ENCODE measurements at places on chromosomes 7 and 10.

GRCh38 chr10:51802030-51802429 is 102.6 kb upstream of the CSTF2T start:
- no peak for DNase-seq

GRCh38 chr10:107565014-107565413 is 400.5 kb upstream of the SORCS1 start:
- no peak for DNase-seq

- no peak for DNase-seq
Measured at GRCh38 chr10:51297438-51297837, 223.2 kb downstream of the PRKG1 start.

- no peak for DNase-seq
Measured at GRCh38 chr10:64210211-64210610, 689.0 kb downstream of the REEP3 start.

GRCh38 chr7:2872296-2872874 is 28.3 kb upstream of the GNA12 start:
- no peak for DNase-seq

DNA sequence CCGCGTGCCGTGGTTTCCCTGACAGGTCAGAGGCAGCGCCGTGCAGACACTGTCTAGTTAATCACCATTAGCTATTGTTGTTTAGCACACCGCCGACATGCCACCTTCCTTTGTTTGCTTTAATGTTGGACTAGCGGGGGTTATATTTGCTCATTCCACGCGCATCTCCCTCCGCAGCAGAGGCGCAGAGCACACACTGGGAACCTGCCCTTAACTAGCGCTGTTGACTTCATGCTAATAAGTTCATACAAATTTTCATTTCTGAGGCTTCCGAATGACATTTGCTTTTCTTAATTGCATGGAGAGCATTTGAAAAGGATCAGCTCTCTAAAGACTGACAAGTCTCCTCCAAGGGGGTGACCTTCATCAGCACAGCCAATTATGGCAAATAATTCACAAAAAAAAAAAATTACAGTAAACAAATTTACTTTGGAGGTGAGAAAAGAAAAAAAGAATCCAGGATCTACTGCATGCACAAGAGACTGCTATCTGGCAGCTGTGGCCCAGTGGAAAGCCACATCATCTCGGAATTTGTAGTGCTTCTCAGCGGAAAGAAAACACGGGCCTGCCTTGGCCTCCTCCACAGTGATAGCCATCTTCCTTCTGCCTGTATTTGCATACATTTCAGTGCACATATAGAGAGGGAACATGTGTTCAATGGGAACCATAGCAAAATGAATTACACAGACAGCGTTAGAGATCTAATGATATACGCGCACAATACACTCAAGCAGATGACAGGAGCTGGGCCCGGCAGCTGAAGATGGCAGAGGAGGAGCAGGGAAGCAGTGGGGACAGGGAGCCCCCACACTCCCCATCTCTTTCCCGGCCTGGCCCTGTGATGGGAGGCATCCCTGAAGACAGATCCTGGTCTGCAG is 94.2 kb downstream of the EBF3 start:
- DNase-seq = no peak

DNA sequence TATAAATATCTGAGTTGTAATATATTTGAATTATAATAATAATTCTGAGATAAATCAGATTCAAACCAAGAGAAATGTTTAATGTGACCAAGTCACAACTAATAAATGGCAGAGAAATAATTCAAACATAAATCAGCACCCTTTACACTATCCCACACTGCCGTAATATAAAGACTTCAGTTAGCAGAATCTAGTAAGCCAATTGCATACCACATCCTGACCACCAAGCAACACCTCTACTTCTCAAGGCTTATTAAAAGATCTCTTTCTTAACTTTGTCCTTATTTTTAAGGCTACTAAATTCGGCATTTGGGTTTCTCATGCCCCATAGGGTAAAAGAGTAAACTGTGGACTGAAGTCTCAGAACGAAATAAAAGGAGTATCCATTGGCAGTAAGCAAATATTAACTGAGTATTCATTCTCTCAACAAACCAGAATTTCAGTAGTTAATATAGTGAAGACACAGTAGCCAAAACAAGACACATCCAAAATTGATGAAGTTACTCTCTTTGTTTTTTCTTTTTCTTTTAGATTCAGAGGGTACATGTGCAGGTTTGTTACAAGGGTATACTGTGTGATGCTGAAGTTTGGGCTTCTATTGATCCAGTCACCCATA is 14.8 kb downstream of the ACBD5 start:
- no peak for DNase-seq

DNA sequence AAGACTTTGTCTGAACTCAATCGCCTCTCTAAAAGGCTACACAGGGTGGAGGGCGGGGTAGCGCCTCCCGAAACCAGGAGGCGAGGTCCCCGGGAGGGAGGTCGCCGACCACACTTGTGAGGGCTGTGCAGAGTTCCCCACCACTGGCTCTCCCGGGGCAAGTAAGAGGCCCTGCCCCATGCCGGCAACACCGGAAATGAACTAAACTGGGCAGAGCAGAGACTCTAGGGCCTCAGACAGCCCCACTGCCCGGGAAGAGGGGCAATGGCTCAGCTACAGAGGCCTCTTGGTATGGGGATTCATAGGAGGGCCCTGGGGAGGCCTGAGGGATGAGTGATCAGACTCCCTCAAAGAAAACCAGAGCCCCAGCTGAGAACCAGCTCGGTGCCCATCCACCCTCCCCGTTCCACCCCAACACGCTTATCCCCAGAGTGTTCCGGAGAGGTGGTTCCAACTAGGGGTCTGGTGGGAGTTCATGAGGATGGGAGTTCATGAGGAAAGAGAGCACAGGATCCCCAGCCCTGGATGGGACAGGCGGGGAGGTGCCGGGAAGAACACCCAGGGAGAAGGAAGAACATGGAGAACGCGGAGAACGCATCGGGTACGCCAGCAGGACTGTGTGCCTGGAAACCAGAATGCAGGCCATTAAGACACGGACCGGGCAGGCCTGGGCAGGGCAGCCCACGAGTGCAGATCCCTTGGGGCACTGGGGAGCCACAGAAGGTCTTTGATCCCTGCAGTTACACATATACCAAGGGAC is 89.4 kb upstream of the MYL10 start:
- no peak for DNase-seq

DNA sequence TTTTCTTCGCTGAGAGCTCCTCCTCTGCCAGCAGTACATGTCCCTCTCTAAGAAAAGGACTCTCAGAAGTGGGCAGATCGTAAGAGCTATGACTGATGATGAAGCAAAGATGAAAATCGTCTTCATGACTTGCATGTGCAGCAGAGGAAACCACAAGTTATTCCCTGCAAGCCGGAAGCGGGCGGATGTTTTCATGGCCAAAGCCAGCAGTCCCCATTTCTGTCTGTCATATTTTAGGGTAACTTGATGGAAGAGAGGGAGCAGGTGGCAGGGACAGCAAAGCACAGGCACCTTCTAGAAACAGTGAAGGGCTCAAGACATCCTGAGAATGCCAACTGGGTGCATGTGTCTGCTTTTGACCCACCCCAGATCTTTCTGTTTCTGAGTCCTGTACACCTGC is 19.9 kb downstream of the KLF6 start:
- no peak for DNase-seq

DNA sequence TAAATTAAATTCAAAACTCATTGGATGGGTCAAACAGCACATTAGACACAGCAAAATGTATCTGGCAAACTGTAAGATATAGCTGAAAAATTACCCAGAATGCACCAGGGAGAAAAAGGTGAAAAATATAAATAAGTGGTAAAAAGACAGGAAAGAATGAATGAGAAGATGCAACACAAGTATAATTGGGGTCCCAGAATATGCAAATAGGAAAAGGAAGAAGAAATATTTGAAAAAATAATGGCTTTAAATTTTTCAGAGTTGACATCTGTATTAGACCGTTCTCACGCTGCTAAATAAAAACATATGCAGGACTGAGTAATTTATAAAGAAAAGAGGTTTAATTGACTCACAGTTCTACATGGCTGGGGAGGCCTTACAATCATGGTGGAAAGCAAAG is 167.7 kb upstream of the PLXNA4 start:
- DNase-seq = no peak

DNA sequence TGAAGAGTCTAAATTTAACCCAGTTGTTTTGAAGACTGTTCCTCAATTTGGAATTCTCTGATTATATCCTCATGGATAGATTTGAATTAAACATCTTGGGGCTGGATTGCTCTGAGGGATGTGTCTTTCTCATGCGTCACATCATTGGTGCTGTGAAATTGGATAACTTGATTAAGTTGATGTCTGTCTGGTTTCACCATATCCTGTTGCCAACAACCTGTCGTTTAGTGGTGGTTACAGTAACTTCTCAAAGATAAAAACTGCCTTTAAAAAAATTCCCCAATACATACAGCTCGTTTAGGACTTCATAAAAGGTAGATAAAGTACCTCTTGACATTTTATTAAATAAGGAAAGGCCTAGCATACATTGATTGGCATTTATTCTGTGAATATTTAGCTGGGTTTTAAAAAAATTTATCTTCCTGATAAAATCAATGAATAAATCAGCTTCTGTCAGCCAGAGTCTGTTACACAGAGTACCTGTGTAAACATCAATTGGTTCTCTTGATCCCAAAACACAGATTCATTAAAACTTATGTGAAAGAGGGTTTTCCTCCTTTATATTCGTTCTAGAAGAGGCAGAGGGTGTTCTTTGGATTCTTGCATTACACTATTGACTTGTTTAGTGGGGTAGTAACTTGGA is 10.5 kb downstream of the CRCP start:
- DNase-seq = no peak

GRCh38 chr10:124345521-124345920 is 73.2 kb downstream of the OAT start:
- DNase-seq = no peak

DNA sequence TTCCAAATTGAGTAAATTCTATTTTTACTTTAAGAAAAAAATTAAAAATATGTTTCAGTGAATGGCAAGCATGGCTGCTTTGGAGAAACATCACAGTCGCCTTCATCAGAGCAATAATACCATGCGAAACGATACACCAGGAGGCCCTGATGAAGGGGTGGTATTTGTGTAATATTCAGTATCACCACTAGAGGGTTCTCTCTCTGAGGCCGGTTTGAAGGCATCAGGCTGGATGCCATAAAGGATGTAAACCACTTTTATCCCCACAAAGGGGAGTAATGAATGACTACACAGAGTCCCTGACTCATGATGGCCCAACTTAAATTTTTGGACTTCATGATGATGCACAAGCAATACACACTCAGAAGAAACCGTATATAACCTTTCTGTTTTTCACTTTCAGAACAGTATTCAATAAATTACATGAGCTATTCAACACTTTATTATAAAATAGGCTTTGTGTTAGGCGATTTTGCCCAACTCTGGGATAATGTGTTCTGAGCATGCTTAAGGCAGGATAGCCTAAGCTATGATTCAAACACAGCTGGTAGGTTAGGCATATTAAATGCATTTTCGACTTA is 95.5 kb downstream of the PPP1R17 start:
- DNase-seq = no peak

GRCh38 chr10:33286157-33286934 is 48.1 kb downstream of the NRP1 start:
- no peak for DNase-seq

GRCh38 chr7:85115862-85116261 is 71.0 kb downstream of the SEMA3D start:
- DNase-seq = no peak

DNA sequence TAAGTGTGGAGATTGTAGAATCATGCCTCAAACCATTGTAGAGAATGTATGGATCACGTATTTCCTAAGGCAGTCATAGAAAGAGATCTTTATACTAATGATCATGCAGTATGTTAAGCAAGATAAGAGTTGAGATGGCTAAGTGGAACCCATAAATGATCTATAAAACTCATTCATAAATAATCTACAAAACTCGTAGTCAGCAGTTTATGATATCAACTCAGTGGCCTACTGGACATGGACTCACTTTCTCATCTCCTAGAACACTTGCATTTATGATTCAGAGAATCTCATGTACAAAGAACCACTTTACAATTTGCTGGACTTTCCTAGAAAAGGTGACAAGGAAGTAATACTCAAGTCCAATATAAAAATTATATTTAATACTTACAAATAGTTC is 339.6 kb downstream of the PCLO start:
- DNase-seq = no peak

- DNase-seq = no peak
Measured at GRCh38 chr7:120421151-120421651, 148.2 kb downstream of the KCND2 start.

- DNase-seq = no peak
Measured at GRCh38 chr7:108252177-108252576, 122.0 kb upstream of the LAMB4 start.

- no peak for DNase-seq
Measured at GRCh38 chr10:71323407-71323806, 4.3 kb downstream of the SLC29A3 start.

DNA sequence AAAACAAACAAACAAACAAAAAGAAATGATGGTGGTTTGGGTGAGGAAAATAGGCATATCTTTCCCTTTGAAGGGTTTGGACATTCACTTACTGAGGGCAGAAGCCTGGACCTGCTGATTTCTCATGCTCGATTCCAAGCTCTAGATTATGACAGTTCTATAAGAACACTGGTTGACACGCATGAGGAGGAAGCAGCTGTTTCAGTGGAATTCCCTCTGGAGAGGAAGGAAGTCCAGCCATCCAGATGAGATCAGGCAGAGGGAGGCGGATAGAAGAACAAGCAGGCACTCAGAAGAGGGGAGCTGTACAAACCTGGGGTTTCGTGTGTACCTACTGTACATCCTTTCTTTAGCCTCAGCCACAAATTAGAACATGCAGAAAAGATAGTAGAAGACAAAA is 691.9 kb downstream of the INHBA start:
- DNase-seq = no peak

GRCh38 chr7:101743241-101743994 is 74.0 kb upstream of the CUX1 start:
- DNase-seq = peak; percentile 14

GRCh38 chr7:104530251-104530650 is 201.8 kb downstream of the LHFPL3 start:
- DNase-seq = no peak

- no peak for DNase-seq
Measured at GRCh38 chr10:130481936-130482335, 345.7 kb downstream of the GLRX3 start.

- no peak for DNase-seq
Measured at GRCh38 chr7:14507617-14508016, 394.9 kb downstream of the DGKB start.

DNA sequence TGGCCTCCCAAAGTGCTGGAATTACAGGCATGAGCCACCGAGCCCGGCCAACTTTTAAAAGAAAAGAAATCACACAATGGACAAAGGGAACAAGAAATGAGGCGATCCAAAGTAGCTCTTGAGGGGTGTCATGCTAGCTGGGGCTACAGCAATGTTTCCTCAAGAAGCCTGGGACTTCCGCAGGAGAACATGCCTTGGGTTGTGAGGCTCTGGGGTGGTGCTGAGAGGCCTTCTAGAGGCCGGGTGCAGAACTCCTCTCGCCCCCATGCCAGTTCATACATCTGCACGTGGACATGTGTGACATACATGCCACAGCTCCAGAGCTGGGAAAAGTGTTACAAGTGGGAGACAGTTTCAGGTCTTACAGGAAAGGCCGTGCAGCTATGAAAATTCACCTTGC is 238.2 kb downstream of the SKAP2 start:
- DNase-seq = no peak

All from NCI-H1436 treated with DMSO at 0.1 percent for 48 hours (cell line).